Activated CD4-positive, alpha-beta memory T cell treated with anti-CD3 and anti-CD28 coated beads, Interleukin-2, amount 10 ng/mL, durations not matched to agents 7 days and 5 days (primary cell): ENCODE measurements at places on chromosomes 3 and 15. TPM values are rescaled to one million over a fixed set of nuclear protein-coding genes. Genes with fewer than 3 reads are reported as not detected.

DNA sequence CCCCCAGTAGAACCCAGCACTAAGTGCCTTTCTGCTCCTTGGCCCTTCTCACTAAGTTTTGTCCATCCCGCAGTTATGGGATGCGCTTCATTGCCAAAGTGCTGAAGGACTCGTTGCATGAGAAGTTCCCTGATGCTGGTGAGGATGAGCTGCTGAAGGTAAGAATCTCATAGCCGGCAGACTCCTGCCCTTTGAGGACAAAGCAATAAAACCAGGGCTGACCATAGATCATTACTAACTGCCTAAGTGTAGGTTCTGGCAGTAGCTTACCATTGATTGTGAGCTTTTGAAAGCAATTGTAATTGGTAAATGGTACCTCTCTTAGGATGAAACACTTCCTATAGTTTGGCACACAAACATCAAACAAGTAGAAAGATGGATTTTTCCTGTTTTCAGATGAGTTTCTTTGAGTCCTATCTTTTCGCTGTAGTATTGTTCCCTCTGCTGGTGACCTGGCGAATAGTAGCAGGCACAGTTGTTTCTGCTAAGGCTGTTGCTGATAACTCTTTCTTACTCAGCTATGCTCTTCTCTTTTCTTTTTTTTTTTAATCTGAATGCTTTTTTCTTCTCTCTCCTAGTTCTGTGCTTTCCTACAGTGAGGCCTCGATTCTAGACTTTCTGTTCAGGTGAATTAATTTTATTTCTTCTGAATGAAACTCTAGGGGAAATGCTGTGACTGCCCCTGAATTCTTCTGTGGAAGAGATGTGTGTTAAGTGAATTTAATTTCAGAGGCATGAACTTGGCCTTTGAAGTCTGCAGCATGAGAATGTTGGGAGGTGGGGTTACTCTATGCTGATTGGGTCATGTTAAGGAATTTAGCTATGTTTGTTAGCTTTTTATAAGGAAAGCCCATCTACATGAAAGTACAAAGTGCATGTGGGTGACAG lies 47.4 kb upstream of the CRTC3 start:
- H3K4me3 ChIP-seq: no peak overlapping the region
- H3K27ac ChIP-seq: peak overlapping the region; percentile 23
- no peaks in the 10 kb centered on the region for H3K27me3 ChIP-seq
- peak; percentile 53 for DNase-seq

- H3K36me3 ChIP-seq: peaks cover 40% of the 10 kb centered on the region
- no peak overlapping the region for H3K27ac ChIP-seq
- no peak overlapping the region for H3K4me3 ChIP-seq
- H3K27me3 ChIP-seq: no peaks in the 10 kb centered on the region
- H3K4me1 ChIP-seq: peaks cover 25% of the 10 kb centered on the region
These were observed 18.6 kb downstream of the SUCLG2 start for GRCh38 chr3:67635806-67636205.

DNA sequence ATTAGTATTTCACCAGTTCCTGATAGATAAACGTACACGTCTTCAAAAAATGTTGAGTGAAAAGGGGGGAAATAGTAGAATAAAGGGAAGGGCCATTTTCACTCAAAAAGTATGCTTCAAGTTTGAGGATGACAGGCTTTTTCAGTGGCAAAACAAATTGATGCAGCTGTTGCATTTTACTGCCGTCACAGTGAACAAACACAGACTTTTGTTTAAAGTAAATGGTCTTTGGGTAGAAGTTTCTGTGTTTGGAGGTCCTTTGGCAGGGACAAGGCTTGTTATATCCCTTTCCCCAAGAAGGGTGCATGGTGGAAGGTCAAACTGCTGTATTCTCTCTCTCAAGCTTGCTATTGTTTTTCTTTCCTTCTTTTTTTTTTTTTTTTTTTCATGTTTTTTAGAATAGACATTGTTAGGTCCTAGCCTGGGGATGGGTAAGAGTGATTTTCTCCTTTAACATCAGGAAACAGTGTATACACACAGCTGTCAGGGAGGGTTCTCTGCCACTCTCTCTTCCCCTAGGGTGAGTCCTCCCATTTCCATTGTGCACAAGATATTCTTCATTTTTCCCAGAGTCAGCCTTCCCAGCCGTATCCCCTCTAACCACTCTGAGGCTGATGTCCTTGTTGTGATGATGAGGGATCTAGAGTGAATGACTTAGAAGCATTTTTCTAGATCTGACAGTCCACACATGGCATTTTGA lies 6.6 kb upstream of the SUCNR1 start:
- peaks cover 5% of the 10 kb centered on the region for H3K4me1 ChIP-seq
- H3K27me3 ChIP-seq: peaks cover 3% of the 10 kb centered on the region
- DNase-seq: no peak
- H3K27ac ChIP-seq: no peak overlapping the region

DNA sequence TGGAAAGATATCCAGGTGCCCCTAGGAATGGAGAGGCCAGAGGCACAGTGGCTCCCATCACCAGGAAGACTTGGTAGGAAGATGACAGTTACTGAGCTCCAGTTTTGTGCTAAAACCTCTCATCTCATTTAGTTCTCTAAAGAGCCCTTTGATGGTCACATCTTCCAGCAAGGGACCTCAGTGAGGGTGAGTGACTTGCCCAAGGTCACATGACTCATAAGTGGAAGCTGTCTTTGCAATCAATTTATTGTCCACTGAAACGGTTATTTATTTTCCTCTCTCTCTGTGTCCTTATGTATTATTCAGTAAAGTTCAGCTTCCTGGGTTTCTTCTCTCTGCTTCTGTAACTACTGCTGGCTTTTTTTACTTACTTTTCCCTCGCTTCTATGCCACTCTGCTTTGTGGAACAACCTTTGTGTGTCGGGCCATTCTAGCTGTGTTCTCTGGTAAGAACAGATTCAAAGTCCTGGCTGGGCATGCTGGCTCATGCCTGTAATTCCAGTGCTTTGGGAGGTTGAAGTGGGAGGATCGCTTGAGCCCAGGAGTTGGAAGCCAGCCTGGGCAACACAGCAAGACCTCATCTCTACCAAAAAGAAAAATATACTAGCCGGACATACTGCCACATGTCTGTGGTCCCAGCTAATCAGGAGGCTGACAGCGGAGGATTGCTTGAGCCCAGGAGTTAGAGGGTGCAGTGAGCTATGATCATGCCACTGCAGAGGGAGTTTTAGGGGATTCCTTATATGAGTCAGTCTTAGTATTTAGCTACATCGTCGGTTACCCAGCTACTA lies 55.9 kb downstream of the PDIA5 start:
- no peak for DNase-seq
- no peak overlapping the region for H3K27ac ChIP-seq
- no peaks in the 10 kb centered on the region for H3K4me1 ChIP-seq
- peaks cover 3% of the 10 kb centered on the region for H3K36me3 ChIP-seq
- H3K4me3 ChIP-seq: no peak overlapping the region
- H3K27me3 ChIP-seq: no peaks in the 10 kb centered on the region

DNA sequence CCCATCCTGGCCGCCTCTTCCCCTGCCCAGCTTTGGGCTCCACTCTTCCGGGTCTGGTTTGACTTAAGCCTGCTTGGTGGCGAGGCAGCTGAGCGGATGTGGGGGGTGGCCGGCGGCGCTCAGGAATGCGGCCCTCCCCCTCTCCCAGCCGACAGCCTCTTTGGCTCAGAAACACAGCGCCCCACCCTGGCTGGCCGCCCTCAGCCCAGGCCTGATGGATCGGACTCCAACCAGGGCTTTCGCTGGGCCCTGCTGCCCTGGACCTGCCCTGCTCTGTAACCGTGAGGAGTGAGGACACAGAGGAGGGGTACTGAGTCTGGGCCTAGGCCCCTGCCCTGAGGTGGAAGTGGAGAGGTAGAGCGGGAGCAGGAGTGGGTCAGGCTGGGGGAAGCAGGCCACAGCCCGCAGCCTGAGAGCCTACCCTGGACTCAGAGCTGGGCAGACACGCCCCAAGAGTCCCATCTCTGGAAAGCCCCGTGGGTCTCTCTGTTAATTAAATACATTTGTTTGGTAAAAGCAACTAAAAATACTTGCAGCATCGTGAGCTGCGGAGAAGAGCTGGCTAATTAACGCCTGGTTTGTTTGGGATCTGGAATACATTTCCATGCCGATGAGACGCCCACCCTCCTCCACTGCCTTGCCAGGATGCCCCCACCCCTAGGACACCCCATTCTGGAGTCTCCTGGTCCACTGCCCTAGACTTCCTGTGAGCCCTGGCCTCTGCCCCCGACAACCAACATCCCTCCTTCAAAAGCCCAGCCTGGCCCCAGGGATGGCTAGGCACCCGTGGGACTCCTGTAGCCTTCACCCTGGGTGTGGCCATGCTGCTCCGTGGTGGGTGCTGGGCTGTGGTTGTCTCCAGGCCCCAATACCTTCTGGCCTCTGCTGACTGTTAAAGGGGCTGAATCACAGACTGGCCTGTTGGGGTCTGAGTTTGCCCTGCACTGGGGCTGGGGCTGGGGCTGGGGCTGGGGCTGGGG lies 19.6 kb downstream of the PLXNA1 start:
- H3K4me3 ChIP-seq: no peak overlapping the region
- no peaks in the 10 kb centered on the region for H3K36me3 ChIP-seq
- no peak for DNase-seq
- H3K27ac ChIP-seq: no peak overlapping the region

- no peaks in the 10 kb centered on the region for H3K36me3 ChIP-seq
- DNase-seq: no peak
- peaks cover 4% of the 10 kb centered on the region for H3K27me3 ChIP-seq
- no peak overlapping the region for H3K4me3 ChIP-seq
- no peaks in the 10 kb centered on the region for H3K4me1 ChIP-seq
- no peak overlapping the region for H3K27ac ChIP-seq
These were observed 37.5 kb upstream of the ESYT3 start for GRCh38 chr3:138396752-138397410.

Gene TTC23
- total RNA-seq: 1.6 TPM
